HS-27A (cell line): ENCODE measurements at places on chromosomes 13 and 19.

- no peak for DNase-seq
Measured at GRCh38 chr19:49976496-49976895, 15.5 kb upstream of the SIGLEC11 start.

DNA sequence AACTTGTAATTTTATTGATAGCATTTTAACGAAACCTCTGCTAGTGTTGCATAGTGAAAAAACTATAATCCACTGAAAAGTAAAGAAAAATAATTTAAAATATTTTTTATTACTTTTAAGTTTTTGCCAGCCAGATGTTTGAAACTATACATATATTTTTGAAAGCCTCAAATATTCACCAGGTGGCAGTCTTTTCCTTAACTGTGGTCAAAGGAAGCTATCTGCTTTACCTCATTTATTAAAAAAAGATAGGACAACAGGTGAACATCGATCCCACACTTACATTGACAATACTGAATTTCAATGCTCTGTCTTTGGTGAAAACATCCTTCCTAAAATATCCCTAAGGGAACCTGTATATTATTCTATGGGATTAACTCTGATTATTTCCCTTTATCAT lies 100.5 kb downstream of the TRPC4 start:
- DNase-seq = no peak

DNA sequence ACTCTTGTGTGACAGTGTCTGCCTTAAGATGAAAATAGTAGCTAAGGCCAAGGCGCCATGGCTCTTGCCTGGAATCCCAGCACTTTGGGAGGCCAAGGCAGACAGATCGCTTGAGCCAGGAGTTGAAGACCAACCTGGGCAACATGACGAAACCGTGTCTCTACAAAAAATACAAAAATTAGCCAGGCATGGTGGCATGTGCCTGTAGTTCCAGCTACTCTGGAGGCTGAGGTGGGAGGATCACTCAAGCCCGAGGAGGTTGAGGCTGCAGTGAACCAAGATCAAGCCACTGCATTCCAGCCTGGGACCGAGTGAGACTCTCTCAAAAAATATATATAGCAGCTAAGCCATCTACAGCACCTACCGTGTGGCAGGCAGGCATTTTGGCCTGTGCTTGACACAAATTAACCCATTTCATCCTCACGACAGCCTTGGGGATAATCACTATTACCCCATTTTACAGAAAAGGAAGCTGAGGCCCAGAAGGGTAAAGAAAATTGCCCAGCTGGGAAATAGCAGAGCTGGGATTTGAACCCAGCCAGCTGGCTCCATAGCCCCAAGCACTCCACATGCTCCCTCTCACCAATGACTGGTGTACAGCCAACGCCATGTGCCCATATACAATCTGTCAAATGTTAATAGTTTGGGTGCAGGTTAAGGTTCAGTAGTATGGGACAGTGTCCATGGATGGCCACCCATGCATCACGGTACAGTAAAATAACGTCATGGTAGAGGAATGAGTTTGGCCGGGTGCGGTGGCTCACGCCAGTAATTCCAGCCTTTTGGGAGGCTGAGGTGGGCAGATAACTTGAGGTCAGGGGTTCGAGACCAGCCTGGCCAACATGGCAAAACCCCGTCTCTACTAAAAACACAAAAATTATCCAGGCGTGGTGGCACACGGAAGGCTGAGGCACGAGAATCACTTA lies 3.1 kb downstream of the SLC1A5 start:
- no peak for DNase-seq

GRCh38 chr19:35279374-35279773 lies 3.0 kb upstream of the HAMP start:
- DNase-seq = no peak

DNA sequence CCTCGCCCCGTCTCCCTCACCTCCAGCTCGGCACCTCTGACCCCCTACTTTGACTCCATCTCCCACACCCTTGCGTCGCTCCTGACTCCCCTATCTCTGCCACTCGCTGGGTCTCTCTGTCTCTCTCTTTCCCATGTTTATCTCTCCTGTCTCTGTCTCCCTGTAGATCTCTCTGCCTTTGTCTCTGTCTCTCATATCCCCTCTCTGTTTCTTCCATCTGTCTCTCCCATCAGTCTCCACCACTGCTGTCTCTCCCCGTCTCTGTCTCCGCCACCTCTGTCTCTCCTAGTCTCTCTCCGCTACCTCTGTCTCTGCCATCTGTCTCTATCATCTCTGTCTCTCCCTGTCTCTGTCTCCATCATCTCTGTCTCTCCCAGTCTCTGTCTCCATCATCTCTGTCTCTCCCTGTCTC lies 12.4 kb upstream of the BBC3 start:
- no peak for DNase-seq

DNA sequence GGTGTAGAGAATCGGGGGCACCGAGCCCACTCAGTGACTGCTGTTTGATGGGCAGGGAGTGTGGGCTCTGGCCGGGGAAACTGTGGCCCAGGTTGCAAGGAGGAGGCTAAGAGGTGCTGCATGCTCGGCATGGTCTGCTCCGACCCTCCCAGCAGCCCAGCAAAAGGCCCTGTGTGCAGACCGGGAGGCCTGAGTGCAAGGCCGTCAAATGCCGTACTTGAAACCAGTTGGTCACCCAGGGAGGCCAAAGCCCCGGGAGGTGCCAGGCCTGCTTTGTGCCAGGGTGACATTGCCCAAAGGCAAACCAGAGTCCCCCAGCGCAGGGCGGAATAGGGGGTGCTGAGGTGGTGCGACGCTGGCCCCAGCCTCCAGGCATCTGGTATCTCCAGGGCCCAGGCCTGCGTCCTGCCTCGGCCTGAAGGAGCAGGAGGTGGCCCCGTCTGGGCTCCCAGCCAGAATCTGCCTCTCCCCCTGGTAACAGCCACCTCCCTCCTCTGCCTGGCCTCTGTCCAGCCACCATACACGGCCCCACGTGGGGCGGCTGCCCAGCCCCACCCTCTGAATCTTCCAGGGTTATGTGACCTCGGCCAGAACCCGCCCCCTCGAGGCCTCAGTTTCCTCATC lies 4.0 kb downstream of the PIK3R2 start:
- peak; percentile 27 for DNase-seq

DNA sequence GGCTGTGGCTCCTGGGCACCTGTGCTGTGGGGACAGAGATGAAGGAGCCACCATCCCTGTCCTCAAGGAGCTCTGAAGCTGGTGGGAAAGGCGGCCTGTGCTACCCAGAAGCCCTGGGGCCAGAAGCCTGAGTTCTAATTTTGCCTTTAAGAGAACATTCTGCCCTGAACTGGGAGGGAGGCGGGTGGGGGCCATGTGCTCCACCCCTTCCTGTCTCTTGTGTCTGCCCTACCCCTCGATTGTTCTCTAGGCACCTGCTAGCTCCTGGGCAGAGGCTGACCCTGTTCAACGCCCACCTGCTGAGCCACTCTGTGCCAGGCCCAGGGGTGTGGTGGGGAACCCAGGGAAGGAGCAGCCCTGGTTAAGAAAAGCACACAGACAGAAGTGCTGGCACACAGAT lies 5.9 kb downstream of the TRAPPC6A start:
- no peak for DNase-seq

- no peak for DNase-seq
Measured at GRCh38 chr19:1171755-1172352, 2.2 kb downstream of the SBNO2 start.

DNA sequence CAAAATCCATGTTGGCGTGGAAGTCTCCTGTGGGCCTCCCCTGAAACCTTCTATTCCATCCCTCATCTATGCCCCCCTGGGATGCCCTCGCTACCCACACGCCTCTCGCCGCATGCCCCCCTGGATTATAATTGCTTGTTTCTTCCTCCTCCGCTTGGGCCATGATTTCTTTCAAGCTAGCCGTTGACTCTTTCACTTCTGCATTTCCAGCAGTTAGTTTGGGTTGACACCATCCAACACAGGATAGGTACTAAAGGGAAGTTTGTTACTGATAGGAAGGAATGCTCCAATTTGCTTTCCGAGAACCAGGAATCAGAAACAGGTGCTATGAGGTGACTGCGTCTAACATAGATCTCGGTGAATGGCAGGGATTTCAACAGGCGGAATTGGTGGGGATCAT lies 7.7 kb upstream of the SLC25A15 start:
- no peak for DNase-seq

GRCh38 chr19:45160870-45161737 lies at the start of gene NKPD1:
NKPD1 (minus strand) TSS chr19:45160982; CDS start chr19:45160150, 832 bp downstream.
- DNase-seq = no peak

DNA sequence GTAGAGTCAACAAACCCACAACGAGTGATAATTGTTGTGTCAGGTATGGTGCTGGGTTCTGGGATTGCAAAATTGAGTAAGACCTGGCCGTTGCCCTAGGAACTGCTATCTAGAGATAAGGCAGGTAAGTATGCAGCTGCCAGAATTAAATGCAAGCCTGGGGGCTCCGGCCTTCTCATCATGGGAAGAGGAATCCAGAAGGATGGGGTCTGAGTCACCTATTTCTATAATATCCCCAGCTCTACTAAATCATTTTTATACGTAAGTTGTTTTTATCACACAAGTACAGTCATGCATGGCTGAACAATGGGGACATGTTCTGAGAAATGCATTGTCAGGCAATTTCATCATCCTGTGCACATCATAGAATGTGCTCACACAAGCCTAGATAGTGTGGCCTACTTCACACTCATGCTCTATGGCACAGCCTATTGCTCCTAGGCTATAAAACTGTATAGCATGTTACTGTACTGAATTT lies 203.0 kb downstream of the KLF5 start:
- no peak for DNase-seq

DNA sequence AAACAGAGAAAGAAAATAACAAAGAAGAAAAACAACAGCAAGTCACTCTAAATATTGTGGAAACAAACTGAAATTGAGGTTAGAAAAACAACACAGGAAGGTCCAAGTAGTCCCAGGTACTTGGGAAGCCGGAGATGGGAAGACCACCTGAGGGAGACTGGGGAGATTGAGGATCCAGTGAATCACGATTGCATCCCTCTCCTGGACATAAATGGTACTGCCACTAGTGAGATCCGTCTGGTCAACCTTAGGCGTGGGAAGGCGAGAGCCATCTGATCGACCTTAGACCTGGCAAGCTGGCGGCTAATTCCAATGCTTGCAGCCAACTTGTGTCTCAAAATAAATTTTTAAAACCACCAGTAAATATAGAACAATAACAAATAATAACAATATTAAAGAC lies 81.9 kb downstream of the ZNF726 start:
- DNase-seq = no peak

DNA sequence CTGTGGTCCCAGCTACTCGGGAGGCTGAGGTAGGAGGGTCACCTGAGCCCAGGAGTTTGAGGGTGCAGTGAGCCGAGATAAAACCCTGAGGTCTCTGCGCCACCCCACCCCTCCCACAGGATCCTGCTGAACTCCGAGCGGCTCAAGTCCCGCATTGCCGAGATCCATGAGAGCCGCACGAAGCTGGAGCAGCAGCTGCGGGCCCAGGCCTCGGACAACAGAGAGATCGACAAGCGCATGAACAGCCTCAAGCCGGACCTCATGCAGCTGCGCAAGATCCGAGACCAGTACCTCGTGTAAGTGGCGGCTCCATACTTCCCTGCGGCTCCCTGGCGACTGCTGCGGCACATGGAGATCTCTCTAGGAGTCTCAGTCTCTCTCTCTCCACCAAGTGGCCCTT lies 6.6 kb upstream of the IFI30 start:
- DNase-seq = no peak

- DNase-seq = no peak
Measured at GRCh38 chr13:23628765-23629565, 58.8 kb downstream of the TNFRSF19 start.
